ENCODE measurements at places on chromosomes 12 and 14.
A peak's percentile ranks its signal among the peaks of the same experiment; 100 is the strongest.

DNA sequence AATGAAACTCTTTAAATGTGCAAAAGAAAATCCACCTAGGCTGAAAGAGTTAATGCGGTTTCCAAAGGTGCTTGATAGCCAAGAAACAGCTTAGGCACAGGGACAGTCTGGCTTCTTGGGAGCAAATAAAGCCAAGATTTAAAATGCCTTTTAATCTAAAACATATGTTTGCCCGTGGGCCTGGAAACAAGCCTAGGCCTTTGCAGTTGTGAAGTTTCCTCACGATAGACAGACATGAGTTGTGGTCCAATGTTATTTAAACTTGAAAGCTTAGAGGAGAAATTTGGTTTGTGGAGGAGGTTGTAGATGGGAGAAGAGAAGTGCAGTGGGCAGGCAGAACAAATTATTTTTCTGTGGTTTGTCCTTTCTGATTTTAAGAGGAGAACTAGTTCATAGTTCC lies 29.8 kb downstream of the PROX2 start:
- DNase-seq = peak; percentile 87

DNA sequence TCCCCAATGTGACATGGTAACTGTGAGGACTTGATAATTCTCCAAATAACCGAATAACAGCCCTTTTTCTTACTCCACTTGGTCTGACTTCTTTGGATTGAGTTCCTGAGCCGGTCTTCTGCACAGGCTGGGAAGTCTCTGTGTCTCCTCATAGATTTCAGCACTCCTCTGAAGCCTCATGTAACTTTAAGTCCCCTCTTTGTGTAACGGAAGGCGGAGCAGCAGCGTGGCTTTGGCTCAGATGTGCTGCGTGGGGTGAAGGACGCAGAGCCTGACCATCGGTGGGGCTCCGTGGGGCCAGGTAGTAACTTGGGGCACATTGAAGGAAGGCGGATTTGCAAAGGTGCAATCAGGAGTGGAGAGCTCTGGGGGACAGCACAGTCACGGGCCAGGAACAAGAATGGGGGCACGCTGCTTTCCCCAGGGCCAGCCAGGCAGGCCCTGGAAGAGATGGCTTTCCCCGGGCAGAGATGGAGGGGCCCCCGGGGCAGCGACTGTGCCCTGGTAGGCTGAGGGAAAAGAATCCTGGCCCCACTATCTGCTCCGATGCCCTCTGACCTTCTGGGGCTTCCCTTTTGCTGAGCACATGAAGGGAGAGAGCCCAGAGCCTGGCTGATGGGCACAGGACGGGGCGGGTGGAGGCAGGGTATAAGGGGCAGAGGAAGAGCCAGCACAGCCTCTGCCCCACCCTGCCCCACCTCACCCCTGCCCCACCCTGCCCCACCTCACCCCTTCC lies 56.9 kb downstream of the ADGRD1 start:
- DNase-seq = no peak

- DNase-seq = no peak
These were observed 7.0 kb upstream of the CEBPE start for GRCh38 chr14:23125933-23126524.

- DNase-seq = peak; percentile 57
These were observed 63.5 kb downstream of the DGLUCY start for GRCh38 chr14:91177073-91178034.

DNA sequence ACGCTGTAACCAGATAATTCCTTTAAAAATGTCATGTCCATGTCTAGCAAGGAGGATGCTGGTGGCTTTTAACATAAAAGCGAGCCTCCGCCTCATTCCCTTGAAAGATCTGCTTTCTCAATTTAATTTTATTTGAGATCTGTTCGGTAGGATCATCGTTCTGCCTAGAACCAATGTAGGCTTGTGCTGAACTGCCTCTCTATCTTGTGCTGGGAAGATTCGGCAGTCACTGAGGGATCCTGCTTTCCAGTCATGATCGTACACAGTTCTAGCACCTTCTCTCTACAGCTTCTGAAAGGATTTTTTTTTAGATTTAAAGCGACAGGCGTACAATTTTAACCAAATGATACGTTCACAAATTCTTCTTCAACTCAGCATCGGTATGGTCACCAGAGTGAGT lies 54.3 kb downstream of the PEBP1 start:
- peak; percentile 33 for DNase-seq

- no peak for DNase-seq
These were observed 122.3 kb downstream of the EML1 start for GRCh38 chr14:99915305-99916090.

GRCh38 chr12:55722948-55723347 lies 2.8 kb downstream of the RDH5 start:
- no peak for DNase-seq

- DNase-seq = peak; percentile 56
These were observed 188.5 kb downstream of the ALX1 start for GRCh38 chr12:85468356-85469157.

DNA sequence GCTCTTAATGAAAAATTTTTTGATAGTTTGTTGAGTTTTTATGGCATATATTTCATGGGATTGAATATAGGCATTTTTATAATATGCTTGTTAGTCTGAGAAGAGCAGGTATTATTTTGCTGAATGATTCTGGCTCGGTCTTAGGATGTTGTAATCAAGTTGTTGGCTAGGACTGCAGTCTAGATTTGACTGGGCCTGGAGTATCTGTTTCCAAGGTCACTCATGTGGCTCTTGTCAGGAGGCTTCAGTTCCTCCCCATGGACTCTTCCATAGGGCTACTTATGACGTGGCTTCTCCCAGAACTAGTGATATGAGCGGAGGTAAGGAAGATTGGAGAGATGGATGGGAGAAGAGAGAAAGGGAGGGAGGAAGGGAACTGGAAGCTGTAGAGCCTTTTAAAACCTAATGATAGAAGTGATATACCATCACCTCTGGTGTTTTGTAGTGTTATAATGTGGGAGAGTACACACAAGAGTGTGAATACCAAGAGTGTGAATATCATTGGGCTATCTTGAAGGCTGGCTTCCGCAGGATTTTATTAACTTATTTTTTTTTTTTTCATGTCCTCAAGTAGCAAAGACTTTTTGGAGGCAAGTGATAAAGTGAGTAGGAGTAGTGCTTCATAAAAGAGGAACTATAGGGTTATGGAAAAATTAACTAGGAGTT lies 4.4 kb downstream of the MNAT1 start:
- DNase-seq = no peak

DNA sequence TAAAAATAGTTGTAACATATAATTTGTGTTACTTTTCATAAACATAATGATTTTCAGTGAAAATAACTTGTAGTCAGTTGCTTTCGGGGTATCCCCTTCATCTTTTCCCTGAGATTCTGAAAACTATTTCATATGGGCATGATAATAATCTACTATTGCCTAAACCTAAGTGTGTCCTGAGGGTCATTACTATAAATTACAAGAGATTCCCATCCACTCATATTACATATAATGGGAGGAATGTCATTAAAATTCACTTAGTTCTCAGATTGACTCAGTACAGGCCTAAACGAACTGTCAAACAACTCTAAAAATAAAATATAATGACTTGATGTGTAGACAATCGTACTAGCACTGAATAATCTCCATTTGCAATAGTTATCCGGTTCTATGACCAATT lies 72.7 kb downstream of the PTPRR start:
- DNase-seq = no peak

DNA sequence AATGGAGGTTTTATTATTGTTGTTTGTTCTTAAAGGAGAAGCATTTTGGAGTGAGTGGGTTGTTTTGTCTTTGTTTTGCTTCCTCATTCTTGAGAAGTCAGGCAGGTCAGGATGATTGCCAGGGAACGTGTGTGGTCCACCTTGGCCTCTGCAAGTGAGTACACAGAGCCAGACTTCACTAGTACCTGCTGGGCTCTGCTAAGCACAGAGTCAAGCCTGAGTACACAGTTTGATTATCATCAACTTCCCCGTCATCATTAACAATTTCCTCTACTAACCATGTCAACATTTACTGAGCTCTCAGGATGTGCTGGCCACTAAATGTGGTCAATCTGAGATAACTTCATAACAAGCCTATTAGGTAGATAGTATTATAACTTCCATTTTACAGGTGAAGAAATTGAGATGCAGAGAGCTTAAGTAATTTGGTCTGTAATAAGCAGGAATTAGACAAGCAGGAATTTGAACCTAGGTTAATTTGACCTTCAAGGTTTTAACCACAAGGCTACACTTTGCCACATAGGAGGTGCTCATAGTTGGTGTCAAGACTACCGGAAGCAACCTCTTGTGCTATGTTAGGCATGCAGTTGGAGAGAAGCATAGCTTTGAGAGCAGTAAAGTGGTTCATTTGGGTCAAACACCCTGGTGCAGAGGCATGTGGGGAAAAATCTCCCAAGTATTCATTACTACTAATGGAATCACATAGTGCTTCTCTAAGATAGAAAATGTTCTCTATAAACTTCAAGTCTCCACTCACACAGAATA lies 178.3 kb downstream of the NUAK1 start:
- peak; percentile 46 for DNase-seq

DNA sequence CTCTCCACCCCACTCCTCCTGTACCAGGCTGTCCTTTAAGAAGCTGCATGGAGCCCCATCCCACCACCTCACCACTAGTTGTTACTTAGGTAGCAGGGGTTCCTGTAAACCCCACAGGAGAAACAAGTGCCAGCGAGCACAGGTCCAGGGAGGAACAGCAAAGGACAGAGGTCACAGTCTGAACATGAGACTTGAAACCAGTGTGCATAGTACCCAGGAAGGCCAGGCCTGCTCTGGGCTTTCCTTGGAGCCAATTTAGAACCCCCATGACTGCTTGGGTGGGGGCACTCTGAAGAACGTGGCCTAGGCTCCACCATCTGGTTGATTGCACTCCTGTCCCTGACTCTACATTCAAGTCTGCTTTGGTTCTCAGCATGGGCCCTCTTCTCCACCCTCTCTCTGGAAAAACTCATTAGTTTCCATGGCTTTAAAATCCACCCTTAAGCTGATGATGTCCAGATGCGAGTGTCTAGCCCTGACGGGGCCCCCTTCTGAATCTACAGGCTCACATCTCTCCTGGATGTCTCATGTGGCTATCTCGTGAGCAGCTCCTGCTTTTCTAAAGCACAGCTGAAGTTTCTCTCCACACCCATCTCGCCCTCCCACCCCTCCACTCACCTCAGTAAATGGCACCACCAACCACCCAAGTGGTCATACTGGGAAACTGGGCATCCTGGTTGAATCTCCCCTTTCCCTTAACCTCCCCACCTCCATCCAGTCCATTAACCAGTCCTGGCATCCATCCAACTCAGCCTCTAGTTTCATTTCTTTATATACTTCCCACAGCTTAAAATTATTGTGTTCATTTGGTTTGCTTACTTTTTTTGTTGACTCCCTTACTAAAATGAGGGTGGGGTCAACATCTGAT lies 8.4 kb downstream of the KRT3 start:
- no peak for DNase-seq

DNA sequence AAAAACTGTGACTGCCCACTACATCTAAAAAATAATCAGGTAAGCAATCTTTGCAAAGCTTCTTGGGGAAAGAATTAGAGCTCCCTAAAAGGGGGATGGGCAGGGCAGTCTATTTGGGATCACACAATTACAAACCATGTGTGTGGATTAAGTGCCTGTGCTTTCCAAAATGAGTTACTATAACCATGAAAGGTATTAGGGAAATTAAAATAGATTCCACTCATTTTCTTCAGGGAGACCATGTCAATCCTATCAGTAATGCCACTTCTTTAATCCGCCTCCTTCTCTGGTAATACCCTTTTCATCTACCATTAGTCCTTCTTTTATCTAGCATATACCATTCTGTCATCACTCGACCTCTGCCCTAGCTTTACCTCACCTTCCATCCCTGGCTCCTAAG lies 53.7 kb downstream of the PAWR start:
- no peak for DNase-seq

DNA sequence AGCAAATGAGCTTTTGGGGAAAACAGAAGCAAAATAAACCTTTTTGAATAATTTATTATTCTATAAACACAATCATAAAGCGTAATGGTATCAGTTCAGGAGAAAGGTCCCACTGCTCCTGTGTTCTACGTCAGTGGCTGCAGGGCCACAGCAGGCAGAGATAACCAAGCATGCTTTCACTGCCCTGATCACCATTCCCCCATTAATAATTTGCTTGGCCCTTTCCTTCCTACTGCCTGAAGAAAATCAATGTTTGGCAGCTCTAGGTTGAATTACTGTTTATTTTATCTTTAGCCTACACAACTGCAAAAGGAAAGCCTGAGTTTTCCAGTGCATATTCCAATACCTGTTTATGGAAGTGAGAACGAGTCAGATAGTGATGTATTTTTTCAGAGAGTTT lies 369.9 kb downstream of the DIO2 start:
- DNase-seq = no peak

DNA sequence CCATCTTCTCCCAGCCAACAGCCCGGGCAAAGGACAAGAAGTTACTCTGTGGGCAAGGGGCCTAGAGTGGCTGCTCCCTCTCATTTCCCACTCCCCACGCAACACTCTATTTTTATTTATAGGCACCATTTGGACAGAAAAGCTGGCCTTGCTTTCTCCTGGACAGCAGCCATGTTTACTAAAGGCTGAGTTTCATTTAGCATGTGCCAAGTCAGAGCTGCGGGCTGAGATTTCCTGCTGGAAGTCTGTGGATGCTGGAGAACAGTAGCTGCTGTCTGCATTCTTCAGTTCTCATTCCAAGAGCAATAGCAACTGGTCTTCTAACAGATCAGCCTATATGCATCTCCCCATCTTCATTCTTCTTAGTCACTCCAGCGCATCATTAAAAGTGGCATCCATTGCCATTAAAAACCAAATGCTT lies 8.3 kb downstream of the COL2A1 start:
- DNase-seq = peak; percentile 45

DNA sequence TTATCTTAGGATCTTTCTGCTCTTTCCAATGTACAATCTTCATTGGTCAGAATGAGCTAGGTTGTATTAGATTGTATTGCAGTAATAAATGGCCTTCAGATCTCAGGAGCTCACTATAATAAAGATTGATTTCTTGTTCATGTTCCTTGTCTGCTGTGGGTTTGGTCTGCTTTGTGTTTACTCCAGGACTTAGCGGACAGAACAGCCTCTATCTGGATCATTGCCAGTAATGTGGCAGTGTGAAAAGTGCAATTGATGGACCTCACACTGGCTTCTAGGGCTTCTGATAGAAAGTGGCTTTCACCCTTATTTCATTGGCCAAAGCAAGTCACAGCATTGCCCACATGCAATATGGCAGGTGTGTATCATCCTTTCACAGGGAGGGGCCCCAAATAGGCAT lies 81.2 kb downstream of the BTG1 start:
- DNase-seq = no peak

- no peak for DNase-seq
These were observed 43.2 kb downstream of the IRAK3 start for GRCh38 chr12:66232263-66232662.

GRCh38 chr12:106000382-106001104 lies 138.2 kb downstream of the NUAK1 start:
- DNase-seq = no peak

Measured in fibroblast of skin of abdomen (primary cell).